Activated naive CD8-positive, alpha-beta T cell treated with anti-CD3 and anti-CD28 coated beads, Interleukin-2, amount 10 ng/mL, durations not matched to agents 7 days and 5 days (primary cell): ENCODE measurements at places on chromosomes 1 and 21. TPM values are rescaled to one million over a fixed set of nuclear protein-coding genes. Genes with fewer than 3 reads are reported as not detected.
A peak's percentile ranks its signal among the peaks of the same experiment; 100 is the strongest.

- H3K4me1 ChIP-seq: peaks cover 12% of the 10 kb centered on the region
- DNase-seq: no peak
- H3K36me3 ChIP-seq: peaks cover 2% of the 10 kb centered on the region
- no peak overlapping the region for H3K27ac ChIP-seq
- no peak overlapping the region for H3K4me3 ChIP-seq
Measured at GRCh38 chr1:36401602-36402503, 4.1 kb upstream of the LSM10 start.

DNA sequence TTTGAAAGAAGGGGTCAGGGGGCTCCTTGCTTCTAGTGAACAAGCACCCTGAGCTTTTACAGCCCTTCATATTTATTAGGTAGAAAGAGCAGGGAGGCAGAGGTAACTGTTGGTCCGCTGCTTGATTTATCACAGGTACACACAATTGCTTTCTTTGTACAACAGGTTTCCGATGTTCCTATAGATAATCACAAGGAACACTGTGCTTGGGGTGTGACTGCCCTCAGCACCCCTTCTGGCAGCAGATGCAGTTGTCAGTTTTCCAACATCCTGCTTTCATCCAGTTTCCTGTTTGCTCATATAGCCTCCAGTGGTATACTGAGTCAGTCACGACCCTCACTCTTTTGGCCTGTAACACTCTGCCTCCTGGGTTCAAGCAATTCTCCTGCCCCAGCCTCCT is 40.6 kb downstream of the SCP2 start:
- H3K4me3 ChIP-seq: no peak overlapping the region
- H3K27ac ChIP-seq: no peak overlapping the region
- H3K36me3 ChIP-seq: no peaks in the 10 kb centered on the region
- no peaks in the 10 kb centered on the region for H3K4me1 ChIP-seq
- H3K27me3 ChIP-seq: no peaks in the 10 kb centered on the region

MYOG gene
- not detected for total RNA-seq

DNA sequence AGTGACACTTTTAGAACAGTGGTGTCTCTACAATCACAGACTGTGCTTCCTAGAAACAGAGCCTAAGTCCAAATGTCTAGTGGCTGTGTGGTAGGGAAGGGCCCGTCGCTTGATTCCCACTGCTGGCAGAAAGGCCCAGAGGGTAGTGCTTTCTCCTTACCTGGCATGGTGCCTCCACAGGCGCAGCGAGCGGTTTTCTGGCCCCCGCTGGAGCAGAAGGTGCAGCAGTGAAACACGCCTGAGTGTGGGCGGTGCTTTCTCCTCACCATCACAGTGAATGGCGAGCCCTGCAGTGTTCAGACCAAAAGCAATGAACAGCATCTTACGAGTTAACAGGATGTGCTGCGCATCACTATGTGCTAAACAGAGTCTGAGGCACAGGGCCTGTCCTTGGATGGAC is 8.3 kb downstream of the TRIM45 start:
- H3K27me3 ChIP-seq: no peaks in the 10 kb centered on the region
- H3K4me3 ChIP-seq: no peak overlapping the region
- DNase-seq: no peak
- H3K4me1 ChIP-seq: peaks cover 10% of the 10 kb centered on the region
- peaks cover 3% of the 10 kb centered on the region for H3K36me3 ChIP-seq
- no peak overlapping the region for H3K27ac ChIP-seq

DNA sequence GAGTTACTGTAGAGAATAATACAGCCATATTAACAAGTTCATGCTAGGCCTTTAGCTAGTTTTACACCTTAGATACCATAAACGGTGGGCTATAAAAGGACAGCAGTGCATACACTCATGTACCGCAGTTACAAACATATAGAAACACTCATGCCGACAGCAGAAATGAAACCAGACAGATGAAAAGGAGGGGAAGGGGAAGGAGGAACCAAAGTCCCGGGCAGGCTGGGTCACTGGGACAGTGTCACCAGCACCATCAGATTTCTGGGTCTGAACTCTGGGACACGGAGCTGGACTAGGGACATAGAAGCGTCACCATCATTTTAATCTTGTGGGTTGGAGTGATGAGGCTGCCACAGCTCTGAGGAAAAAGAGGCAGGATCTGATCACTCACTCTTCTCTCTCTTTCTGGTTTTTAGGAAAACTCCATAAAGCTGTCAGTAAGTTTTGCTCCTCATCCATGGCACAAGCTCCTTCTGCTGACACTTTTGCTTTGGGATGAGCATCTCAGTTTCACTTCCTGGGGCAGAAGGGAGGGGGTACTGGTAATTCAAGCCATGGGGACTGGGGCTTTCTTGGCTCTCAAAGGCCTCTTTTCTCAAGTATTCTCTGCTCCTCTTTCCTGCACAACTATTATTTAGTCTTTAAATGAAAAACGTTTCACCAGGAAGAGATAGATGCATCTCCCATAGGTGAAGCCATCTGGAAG is 7.8 kb upstream of the ZNF691 start:
- H3K4me3 ChIP-seq: no peak overlapping the region
- H3K27me3 ChIP-seq: no peaks in the 10 kb centered on the region
- H3K4me1 ChIP-seq: peaks cover 2% of the 10 kb centered on the region
- no peak for DNase-seq
- no peak overlapping the region for H3K27ac ChIP-seq

GRCh38 chr1:184892116-184892515 is 82.2 kb downstream of the NIBAN1 start:
- no peaks in the 10 kb centered on the region for H3K27me3 ChIP-seq
- no peak overlapping the region for H3K27ac ChIP-seq
- no peak overlapping the region for H3K4me3 ChIP-seq
- peaks cover 11% of the 10 kb centered on the region for H3K4me1 ChIP-seq
- H3K36me3 ChIP-seq: peaks cover 10% of the 10 kb centered on the region
- DNase-seq: no peak

S100B gene
- total RNA-seq: 15.8 TPM

DNA sequence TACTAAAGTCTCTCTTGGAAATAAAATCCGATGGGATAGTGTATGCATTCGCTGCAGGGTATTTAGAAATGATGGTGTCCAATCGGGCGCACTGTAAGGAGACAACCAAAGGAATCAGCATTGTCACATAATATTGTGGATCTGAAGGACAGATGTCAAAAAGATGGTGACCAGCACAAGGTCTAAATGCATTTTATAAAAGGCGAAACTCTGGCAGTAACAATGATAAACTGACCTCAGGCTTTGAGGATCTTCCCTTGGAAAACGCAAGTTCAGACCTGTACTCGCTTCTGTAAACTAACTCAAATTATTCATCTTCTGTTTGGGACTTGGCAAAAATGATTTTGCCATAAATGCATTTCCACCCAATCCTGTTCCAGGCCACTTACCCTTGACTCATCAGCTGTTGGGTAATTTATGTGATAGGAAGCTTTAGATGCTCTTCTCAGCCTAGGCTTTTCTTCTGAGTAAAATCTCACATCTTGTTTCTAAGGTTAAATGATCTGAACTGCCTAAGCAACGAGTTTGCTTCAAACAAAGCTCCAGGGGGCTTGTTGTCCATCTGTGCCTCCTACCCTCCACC is 33.8 kb downstream of the STPG1 start:
- no peaks in the 10 kb centered on the region for H3K27me3 ChIP-seq
- peaks cover 6% of the 10 kb centered on the region for H3K4me1 ChIP-seq
- no peak overlapping the region for H3K4me3 ChIP-seq

DNA sequence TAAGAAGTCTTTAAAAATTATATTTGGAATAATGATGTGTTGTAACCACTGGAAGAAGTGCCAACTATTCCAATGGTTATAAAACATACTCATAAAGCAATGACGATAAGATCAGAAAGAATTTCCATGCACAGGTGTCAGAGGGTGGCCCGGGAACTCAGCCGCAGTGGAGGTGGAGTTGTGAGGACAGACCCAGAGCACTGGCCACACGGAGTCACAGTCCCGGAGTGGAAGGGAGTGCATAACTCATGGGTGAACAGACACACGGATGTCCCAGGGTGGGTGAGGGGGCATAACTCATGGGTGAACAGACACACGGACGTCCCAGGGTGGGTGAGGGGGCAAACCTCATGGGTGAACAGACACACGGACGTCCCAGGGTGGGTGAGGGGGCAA is 2.5 kb downstream of the KRTAP10-4 start:
- no peak overlapping the region for H3K27ac ChIP-seq
- no peak overlapping the region for H3K4me3 ChIP-seq
- H3K27me3 ChIP-seq: peaks cover 3% of the 10 kb centered on the region
- no peaks in the 10 kb centered on the region for H3K4me1 ChIP-seq

- no peaks in the 10 kb centered on the region for H3K4me1 ChIP-seq
- no peaks in the 10 kb centered on the region for H3K36me3 ChIP-seq
- no peak overlapping the region for H3K4me3 ChIP-seq
- H3K27me3 ChIP-seq: peaks cover 5% of the 10 kb centered on the region
Measured at GRCh38 chr1:114292835-114293234, 139.2 kb upstream of the SYT6 start.

- H3K27ac ChIP-seq: no peak overlapping the region
- H3K36me3 ChIP-seq: no peaks in the 10 kb centered on the region
Measured at GRCh38 chr1:216896146-216896545, 172.9 kb upstream of the ESRRG start.

IGFN1 gene
- total RNA-seq: not detected

OR2AK2 gene
- total RNA-seq: not detected

GRCh38 chr1:172320733-172321132 is 99.8 kb upstream of the C1orf105 start:
- H3K27ac ChIP-seq: no peak overlapping the region
- no peak for DNase-seq
- H3K4me3 ChIP-seq: no peak overlapping the region
- H3K4me1 ChIP-seq: no peaks in the 10 kb centered on the region

RNPC3 gene
- total RNA-seq: 47.8 TPM

- peaks cover 10% of the 10 kb centered on the region for H3K36me3 ChIP-seq
- H3K27me3 ChIP-seq: no peaks in the 10 kb centered on the region
- no peak overlapping the region for H3K27ac ChIP-seq
- H3K4me1 ChIP-seq: peaks cover 4% of the 10 kb centered on the region
- DNase-seq: no peak
Measured at GRCh38 chr1:46557403-46557802, 6.0 kb upstream of the KNCN start.

- no peak for DNase-seq
- H3K4me1 ChIP-seq: no peaks in the 10 kb centered on the region
- H3K27me3 ChIP-seq: peaks cover 55% of the 10 kb centered on the region
- no peak overlapping the region for H3K4me3 ChIP-seq
Measured at GRCh38 chr21:42623694-42624093, 29.7 kb upstream of the PDE9A start.

DNA sequence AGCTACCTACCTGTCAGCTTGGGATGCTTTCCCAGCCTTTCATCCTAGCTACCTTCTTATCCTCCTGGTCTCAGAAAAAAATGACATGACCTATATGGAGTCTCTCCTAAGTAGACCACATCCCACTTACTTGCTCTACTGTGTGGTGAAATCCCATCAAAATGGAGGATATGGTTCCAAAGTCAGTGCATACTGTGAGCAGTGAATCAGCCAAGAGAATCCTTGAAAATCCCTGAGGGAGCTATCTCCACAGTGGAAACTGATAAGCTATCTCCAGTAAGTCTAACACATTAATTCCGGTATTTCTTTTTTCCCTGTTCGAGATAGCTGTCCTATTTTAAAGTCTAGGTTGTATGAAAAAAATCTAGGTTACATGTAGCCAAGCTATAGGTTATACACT is 189.7 kb downstream of the FGGY start:
- peaks cover 8% of the 10 kb centered on the region for H3K4me1 ChIP-seq
- no peaks in the 10 kb centered on the region for H3K27me3 ChIP-seq
- no peak overlapping the region for H3K4me3 ChIP-seq
- no peak for DNase-seq

- H3K4me3 ChIP-seq: no peak overlapping the region
- H3K36me3 ChIP-seq: no peaks in the 10 kb centered on the region
- H3K27me3 ChIP-seq: no peaks in the 10 kb centered on the region
- H3K27ac ChIP-seq: no peak overlapping the region
- DNase-seq: no peak
Measured at GRCh38 chr21:8989721-8990325, 1531.6 kb upstream of the TPTE start.

KISS1 gene
- not detected for total RNA-seq

SPTA1 gene
- total RNA-seq: not detected

GRCh38 chr1:161962091-161962887 is 61.4 kb downstream of the OLFML2B start:
- peaks cover 17% of the 10 kb centered on the region for H3K4me1 ChIP-seq
- peak overlapping the region; percentile 93 for H3K27ac ChIP-seq
- peak overlapping the region; percentile 81 for H3K4me3 ChIP-seq
- peaks cover 23% of the 10 kb centered on the region for H3K36me3 ChIP-seq
- no peak for DNase-seq
- H3K27me3 ChIP-seq: no peaks in the 10 kb centered on the region

DNA sequence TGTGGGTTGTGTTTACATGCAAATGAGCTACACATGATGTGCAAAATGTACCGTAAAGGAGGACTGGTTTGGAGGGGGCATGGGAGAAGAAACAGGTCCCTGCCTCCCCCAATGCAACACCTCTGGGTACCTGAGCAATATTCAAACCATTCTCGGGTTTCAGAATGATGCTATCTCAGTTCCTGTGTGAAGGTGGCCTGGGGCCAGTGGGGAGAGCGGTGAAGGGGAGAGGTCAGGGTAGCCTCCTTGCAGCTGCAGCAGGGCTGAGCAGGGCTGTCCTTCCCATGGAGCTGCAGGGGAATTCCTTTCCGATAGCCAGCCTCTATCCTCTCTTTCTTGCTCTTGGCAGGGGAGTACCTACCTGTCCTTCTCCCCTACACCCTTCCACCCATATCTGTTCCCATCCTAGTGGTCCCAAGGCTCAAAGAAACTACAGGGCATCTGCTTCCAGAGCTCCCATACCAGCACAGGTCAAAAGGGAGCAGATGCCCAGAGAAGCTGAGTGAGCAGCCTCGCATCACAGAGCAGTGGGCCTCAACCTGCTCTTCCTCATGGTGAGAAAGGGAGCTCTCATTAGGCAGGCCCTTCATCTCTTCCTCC is 11.9 kb downstream of the MEF2D start:
- H3K27me3 ChIP-seq: no peaks in the 10 kb centered on the region
- peak overlapping the region; percentile 83 for H3K4me3 ChIP-seq
- H3K4me1 ChIP-seq: peaks cover 69% of the 10 kb centered on the region
- peak overlapping the region; percentile 92 for H3K27ac ChIP-seq
- DNase-seq: peak; percentile 49
- H3K36me3 ChIP-seq: peaks cover 9% of the 10 kb centered on the region
